A549 treated with CpdA at 1 μM for 4 hours (cell line): ENCODE measurements at places on chromosomes 16 and 17. TPM values are rescaled to one million over a fixed set of nuclear protein-coding genes. Genes with fewer than 3 reads are reported as not detected.

Gene KRTAP2-2
- total RNA-seq: not detected in 5 replicates

Gene TP53TG3
- 0.49 to 1.1 TPM (median 0.63 TPM) in 4 of 5 replicates, not detected in the other for total RNA-seq

Gene ALDH3A1
- total RNA-seq: 792 to 1,155 TPM (median 821 TPM) in 5 replicates

Gene GINS2
- 28.5 to 32.7 TPM (median 32.3 TPM) in 5 replicates for total RNA-seq

Gene CMTM1
- 0.89 to 2.0 TPM (median 1.5 TPM) in 4 of 5 replicates, not detected in the other for total RNA-seq

Gene PROCA1
- 1.0 to 2.2 TPM (median 1.3 TPM) in 5 replicates for total RNA-seq

Gene SLC13A2
- total RNA-seq: 0.06 to 0.21 TPM (median 0.13 TPM) in 4 of 5 replicates, not detected in the other

Gene TMUB2
- 35.7 to 45.8 TPM (median 44.6 TPM) in 5 replicates for total RNA-seq

Gene NAGS
- total RNA-seq: 0.75 to 1.1 TPM (median 0.94 TPM) in 5 replicates

Gene NUPR1
- total RNA-seq: 13.3 to 20.6 TPM (median 15.0 TPM) in 5 replicates

Gene KREMEN2
- 1.1 to 2.3 TPM (median 1.9 TPM) in 5 replicates for total RNA-seq

Gene C16orf92
- total RNA-seq: not detected in 5 replicates

Gene TMIGD1
- total RNA-seq: not detected in 5 replicates

Gene AURKB
- total RNA-seq: 153 to 173 TPM (median 159 TPM) in 5 replicates

Gene SCARF1
- total RNA-seq: 0.24 to 0.38 TPM (median 0.31 TPM) in 5 replicates

Gene OR3A3
- total RNA-seq: not detected in 5 replicates

Gene TRPV2
- 0.42 to 0.69 TPM (median 0.59 TPM) in 5 replicates for total RNA-seq

Gene GUCY2D
- 0.08 TPM in 1 of 5 replicates, not detected in the others for total RNA-seq

Gene PIK3R5
- 0.02 to 0.18 TPM in 2 of 5 replicates, not detected in the others for total RNA-seq

Gene ODAD4
- 1.1 to 2.4 TPM (median 1.7 TPM) in 5 replicates for total RNA-seq

Gene ESRP2
- 0.05 to 0.21 TPM (median 0.12 TPM) in 4 of 5 replicates, not detected in the other for total RNA-seq

Gene RPGRIP1L
- 9.9 to 11.6 TPM (median 11.1 TPM) in 5 replicates for total RNA-seq

Gene ZP2
- total RNA-seq: not detected in 5 replicates

Gene FA2H
- total RNA-seq: 34.7 to 45.6 TPM (median 38.1 TPM) in 5 replicates

Gene CCT6B
- total RNA-seq: 0.85 to 1.6 TPM (median 1.2 TPM) in 5 replicates

Gene HSF4
- 11.9 to 16.0 TPM (median 14.6 TPM) in 5 replicates for total RNA-seq

Gene HOXB9
- 7.7 to 9.1 TPM (median 8.1 TPM) in 5 replicates for total RNA-seq

Gene TPPP3
- total RNA-seq: 8.4 to 13.5 TPM (median 11.8 TPM) in 5 replicates

Gene TP53TG3B
- total RNA-seq: 0.17 to 0.37 TPM in 2 of 5 replicates, not detected in the others

Gene LPO
- not detected in 5 replicates for total RNA-seq

Gene EEF2KMT
- total RNA-seq: 18.4 to 30.6 TPM (median 28.4 TPM) in 5 replicates

Gene CLEC19A
- 0.06 to 0.16 TPM (median 0.13 TPM) in 4 of 5 replicates, not detected in the other for total RNA-seq

Gene LHX1
- 2.6 to 3.6 TPM (median 3.4 TPM) in 5 replicates for total RNA-seq

Gene OTOP3
- total RNA-seq: not detected in 5 replicates

Gene WBP2
- total RNA-seq: 93.8 to 114 TPM (median 97.0 TPM) in 5 replicates

Gene SLC12A4
- 19.7 to 30.7 TPM (median 26.2 TPM) in 5 replicates for total RNA-seq

Gene MYH2
- total RNA-seq: not detected in 5 replicates

Gene CDRT15L2
- not detected in 5 replicates for total RNA-seq

Gene PRR29
- 0.73 to 1.3 TPM (median 0.97 TPM) in 5 replicates for total RNA-seq

Gene KRT33A
- total RNA-seq: not detected in 5 replicates

Gene LDHD
- total RNA-seq: 0.55 to 0.84 TPM (median 0.76 TPM) in 5 replicates

Gene ZNF652
- total RNA-seq: 6.5 to 9.9 TPM (median 8.6 TPM) in 5 replicates

Gene SNAI3
- 0.08 to 0.21 TPM (median 0.14 TPM) in 4 of 5 replicates, not detected in the other for total RNA-seq

Gene KRT39
- not detected in 5 replicates for total RNA-seq
